Activated CD4-positive, alpha-beta T cell treated with anti-CD3 and anti-CD28 coated beads, Interleukin-2, Interleukin-6, amounts not matched to agents 100 ng/mL and 50 ng/mL, durations not matched to agents 16 hours and 8 hours (primary cell): ENCODE measurements at places on chromosomes 3 and 15.

GRCh38 chr15:78866803-78867202 lies 5.9 kb upstream of the MORF4L1 start:
- no peak for DNase-seq

GRCh38 chr3:35665390-35666055 lies 26.2 kb downstream of the ARPP21 start:
- DNase-seq = no peak

- DNase-seq = no peak
Measured at GRCh38 chr3:62926494-62926893, 51.3 kb upstream of the CADPS start.

GRCh38 chr3:58092521-58092920 lies 84.3 kb downstream of the FLNB start:
- no peak for DNase-seq

GRCh38 chr15:29854413-29854812 lies 32.1 kb upstream of the TJP1 start:
- no peak for DNase-seq

DNA sequence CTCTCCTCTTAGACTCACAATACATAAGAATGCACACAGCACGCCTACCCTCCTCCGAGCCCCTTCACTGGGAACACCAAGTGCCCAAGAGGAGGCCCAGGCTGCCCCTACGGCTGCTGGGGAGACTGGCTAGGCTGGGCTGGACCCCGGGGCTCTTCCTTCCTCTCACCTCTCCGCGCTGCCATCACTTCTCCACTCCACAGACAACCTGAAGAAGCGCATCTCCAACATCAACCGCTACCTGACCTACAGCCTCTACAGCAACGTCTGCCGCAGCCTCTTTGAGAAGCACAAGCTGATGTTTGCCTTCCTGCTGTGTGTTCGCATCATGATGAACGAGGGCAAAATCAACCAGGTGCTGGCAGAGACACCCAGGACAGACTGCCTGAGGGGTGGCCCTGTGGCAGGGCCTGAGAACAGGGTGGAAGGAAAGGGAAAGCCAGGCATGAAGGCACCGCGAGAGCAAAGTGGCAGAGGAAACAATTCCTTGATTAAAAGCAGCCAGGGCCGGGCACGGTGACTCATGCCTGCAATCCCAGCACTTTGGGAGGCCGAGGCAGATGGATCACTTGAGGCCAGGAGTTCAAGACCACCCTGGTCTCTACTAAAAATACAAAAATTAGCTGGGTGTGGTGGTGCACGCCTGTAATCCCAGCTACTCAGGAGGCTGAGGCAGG lies 51.6 kb downstream of the SEMA3G start:
- no peak for DNase-seq

DNA sequence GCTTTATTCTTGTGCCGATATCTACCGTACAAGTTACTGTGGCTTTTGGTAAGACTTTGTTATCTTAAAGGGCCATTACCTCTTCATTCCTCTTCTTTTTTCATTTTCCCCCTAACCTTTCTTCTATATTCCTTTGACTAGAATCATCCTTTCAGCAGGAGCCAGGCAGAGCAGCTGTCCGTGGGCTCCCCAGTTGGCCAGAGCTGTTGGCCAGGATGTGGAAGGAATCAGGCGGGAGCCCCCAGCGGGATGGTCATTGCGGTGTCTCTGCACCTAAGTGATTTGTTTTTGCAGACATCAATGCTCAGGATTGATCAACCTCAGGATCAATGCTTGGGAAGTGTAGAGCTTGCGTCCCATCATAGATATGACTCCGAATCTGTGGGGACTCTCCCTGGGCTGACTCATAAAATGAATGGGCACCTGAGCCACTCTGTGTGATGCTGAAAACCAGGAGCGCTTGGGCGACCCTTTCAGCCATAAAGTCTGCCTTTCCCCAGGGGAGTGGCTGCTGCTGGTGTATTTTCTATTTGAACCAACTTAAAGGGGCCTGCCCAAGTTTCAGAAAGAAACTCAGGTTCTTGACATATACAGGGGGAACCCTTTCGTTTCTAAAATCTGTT lies 21.7 kb downstream of the APBA2 start:
- no peak for DNase-seq
